ENCODE measurements at places on chromosomes 2 and 18. TPM values are rescaled to one million over a fixed set of nuclear protein-coding genes. Genes with fewer than 3 reads are reported as not detected.

GRCh38 chr2:235533198-235533597, 39.4 kb downstream of the AGAP1 start:
- DNase-seq, result no peak

DNA sequence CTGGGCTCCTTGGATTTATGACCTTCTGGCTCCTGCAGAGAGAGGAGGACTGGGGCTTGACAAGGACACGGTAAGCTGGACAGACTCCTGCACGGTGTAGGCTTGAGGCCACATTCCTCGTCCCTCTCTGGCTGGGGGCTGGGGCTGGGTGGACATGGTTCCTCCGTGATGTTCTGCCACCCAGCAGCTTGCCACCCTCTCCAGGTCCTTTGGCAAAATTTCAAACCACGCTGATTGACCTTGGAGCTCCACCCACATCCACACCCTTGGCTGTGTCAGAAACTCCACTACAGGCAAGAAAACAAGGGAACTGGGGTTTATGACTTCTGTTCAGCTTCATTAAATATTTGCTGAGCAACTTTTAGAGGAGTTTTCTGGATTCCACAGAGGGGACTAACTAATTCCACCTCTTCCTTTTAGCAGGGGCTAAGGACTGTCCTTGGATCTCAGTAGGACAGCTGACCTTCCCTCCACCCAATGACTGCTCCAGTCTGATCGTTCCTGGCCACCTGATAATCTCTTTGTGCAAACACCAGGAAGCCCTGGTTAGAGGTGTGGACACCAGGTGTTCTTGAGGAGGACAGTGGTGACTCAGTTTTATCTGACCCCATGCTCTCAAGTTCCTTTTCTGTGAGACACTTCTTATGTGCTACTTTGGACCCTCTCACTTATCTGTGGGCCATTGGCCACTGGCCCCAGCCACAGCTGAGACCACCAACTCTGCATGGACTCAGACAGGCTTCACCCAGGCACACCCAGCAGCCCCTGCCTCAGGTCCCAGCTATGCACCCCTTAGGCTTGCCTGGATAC, 29.3 kb downstream of the GPR55 start:
- DNase-seq, result peak; percentile 37

DNA sequence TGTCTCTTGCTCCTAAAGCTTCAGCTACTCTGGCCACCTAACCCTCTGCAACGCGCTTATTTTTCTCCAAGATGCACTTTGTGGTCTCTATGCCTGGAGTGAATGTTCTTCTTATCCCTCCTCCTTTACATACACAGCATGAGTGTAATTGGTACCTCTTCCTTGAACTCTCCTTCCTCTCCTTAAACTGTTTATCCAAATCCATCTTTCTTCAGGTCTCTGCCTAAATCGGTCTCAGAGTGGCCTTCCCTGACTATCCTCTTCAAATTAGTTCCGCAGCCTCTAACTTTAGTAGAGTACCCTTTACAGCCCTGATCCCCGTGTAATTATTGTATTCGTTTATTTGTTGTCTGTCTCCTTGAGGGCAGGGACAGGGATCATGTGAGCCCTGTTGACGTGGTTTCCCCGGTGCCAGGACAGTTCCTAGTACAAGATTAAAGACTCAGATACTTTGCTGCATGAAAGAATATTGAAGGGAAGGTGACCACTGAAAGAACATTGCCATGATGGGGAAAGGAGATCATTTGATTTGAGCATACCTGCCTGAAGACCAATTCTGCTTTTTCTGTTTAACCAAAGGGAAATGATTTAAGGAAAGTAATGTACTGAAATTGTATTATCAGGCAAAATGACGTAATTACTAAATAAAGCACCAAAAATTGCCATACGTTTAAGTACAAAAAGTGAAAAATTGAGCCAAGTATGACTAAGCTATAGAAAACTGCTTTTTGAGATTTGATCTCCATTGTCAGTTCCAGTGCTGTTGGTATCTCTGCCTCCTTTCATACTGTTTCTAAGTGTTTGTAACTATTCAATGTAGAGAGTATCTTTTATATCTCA, 1.2 kb downstream of the CNOT9 start:
- DNase-seq, result peak; percentile 37

Gene CEP192
- 5.5 TPM for polyA plus RNA-seq

DNA sequence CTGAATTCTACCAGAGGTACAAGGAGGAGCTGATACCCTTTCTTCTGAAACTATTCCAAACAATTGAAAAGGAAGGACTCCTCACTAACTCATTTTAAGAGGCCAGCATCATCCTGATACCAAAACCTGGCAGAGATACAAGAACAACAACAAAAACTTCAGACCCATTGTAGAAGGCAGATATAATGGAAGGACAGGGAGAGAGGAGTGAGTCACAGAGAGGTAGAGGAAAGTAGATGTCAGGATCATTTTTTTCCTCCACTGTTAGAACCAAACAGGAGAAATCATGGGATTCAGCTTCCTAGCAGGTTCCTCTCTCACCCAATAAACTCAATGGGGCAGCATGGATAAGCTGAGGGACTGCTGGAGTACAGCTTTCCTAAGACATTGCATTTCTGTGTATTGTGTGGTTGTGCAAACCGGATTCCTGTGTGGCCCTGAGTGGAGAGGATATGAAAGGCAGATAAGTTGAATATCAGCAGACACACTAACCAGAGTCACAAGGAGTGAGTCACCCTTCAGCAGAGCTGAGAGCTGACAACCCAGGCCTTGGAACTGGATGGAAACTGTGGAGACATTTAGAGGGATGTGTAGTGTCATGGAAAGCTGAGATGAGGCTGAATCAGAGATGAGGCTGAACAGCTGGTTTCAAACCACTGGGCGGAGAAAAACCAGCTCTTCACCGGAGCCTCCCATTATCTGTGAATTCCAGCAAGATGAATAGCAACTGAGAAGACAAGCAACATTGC, 60.9 kb upstream of the MMADHC start:
- DNase-seq, result peak; percentile 18

- no peak for DNase-seq
These were observed 461 bp downstream of the PRADC1 start for GRCh38 chr2:73232403-73233153.

DNA sequence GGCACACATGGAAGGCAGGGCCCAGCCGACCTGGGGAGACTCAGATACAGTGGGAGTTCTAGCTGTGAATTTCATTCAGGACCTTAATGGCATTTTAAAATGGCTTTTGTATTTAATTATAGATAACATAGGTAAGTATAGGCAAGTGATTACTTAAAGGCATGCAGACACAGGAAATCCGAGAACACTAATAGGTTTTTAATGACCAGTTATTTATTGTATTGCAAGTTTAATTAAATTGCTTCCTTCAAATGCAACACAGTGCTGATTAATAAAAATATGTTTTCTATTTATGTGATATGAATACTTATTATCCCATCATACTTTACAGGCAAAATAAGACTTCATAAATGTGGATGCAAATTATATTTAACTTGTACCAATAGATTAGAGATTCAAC, 19.7 kb upstream of the SH3RF3 start:
- no peak for DNase-seq

DNA sequence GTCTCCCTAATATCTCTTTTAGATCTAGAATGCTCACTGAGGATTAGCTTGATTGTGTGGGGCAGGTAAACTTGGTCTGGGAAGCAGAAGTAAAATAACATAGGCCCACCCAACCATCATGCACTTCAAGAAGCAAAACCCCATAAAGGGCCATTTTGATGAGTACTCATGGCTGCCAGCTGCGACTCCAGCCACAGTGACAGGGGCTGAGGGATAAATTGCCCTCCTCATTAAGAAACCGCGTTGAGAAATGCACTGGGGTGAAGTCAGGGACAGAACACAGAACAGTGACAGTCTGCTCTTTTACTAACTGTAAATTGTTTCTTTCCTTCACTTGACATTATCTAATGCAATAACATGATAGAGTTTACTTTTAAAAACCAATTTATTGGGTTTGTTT, 60.2 kb downstream of the RND3 start:
- no peak for DNase-seq

Gene KLHL14
- 0.08 TPM for polyA plus RNA-seq

DNA sequence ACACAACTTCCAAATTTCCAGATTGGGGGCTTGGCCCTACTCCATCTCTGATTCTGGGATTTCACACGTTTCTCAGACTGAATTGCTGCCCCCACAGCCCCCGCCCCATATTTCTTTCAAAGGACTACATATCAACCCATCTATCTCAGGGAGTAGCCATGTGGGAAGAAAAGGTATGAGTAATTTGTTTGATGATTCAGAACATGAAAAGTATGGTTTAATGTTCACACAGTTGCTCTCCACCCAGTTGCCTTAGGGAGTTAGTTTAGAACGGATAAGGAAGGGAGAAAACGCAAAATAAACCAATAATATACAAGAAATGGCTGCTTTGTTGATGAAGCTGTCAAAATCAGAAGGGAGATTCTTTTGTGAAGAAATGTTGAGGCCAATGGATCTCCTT, 145.1 kb downstream of the PIEZO2 start:
- no peak for DNase-seq

Gene MFSD2B
- not detected for polyA plus RNA-seq

Gene LRATD1
- 0.46 TPM for polyA plus RNA-seq

- DNase-seq, result peak; percentile 70
These were observed 169.1 kb upstream of the KLF7 start for GRCh38 chr2:207334624-207335371.

DNA sequence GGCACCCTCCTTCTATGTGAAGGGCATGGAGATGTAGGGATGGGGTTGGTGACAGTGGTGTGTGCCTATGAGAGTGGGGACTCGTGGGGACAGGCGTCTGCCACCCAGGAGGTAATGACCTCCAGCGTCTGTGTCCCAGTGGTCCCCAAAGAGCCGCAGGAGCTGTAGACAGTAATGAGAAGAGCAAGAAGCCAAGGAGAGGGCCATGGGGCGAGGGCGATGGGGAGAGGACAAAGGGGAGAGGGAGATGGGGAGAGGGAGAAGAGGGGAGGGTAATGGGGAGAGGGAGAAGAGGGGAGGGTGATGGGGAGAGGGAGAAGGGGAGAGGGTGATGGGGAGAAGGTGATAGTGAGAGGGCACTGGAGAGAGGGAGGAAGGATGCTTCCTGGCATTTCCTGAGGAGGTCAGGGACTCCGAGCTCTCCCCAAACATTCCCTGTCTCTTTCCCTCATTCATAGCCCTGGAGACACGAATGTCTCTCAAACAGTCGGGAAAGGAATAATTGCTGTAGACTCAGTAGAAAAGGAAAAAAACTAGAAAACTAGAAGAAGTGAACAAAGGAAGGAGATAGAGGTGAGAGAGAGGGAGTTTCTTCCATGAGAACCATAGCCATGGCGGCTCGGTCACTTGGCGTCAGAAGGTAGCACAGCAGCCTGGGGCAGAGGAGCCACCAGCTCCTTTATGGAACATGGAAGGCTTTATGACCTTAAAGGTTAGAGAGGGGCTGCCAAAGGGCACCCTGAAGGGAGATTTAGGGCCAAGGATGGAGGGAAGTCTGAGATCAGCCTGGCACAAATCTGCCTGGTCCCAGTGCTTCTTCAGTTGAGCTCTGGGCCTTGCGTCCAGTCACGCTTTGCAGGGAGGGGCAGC, 39.5 kb downstream of the PSD4 start:
- no peak for DNase-seq

DNA sequence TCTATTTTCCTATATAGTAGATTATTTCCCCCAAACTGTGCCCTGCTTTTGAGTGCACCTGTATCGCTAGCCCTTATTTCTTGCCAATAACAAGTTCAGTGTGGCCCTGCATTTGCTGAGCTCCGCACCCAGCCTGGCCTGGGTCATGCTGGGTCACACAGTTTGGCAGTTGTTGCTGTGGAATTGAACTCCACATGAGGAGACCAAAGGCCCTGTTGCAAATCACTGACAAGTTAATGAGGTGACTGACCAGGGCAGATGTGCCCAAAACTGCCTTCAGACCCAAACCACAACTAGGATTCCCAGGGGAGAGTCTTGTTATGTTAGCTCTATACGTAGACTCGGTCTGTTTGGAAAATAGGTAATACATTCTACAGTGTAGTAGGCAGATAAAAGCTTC, 31.0 kb downstream of the COL4A4 start:
- DNase-seq, result no peak

GRCh38 chr2:214220251-214220650, 190.6 kb upstream of the VWC2L start:
- no peak for DNase-seq

DNA sequence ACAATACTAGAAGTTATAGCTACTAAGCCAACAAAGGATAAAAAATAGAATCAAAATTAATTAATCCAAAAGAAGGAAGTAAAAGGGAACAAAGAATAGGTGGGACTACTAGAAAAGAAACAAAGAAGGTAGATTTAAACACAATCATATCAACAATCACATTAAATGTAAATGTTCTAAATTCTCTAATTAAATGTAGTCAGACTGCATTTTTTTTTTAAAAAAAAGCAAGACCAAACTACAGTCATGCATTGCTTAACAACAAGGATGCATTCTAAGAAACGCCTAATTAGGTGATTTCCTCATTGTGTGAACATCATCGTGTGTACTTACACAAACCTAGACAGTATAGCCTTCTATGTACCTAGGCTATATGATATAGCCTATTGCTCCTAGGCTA, 59.7 kb upstream of the ADAM23 start:
- no peak for DNase-seq

GRCh38 chr2:65846989-65847678, 414.7 kb upstream of the SPRED2 start:
- DNase-seq, result no peak

Gene SERPINB13
- polyA plus RNA-seq, result not detected

GRCh38 chr2:118698564-118698963, 148.9 kb downstream of the EN1 start:
- DNase-seq, result no peak

GRCh38 chr2:159968279-159968900, 94.0 kb downstream of the PLA2R1 start:
- peak; percentile 30 for DNase-seq

GRCh38 chr2:216777637-216778273, 82.1 kb downstream of the TNP1 start:
- no peak for DNase-seq

DNA sequence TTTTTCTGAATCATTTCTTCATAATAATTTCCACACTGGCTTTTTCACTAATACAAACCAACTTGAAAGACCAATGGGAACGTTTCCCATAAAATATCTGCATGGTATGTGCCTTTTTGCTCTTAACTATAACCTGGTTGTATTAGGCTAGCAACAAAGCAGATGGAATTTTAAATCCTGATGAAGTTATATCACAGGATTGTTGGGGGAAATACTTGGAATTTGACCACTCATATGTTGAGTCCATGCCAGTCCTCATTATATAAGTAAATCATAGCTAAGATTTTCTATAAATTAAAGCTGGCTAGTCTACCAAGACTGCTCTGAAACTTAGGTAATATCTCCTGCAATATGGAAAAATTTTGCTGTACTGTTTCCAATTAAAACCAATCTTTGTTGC, 99.5 kb downstream of the TANC1 start:
- DNase-seq, result no peak

DNA sequence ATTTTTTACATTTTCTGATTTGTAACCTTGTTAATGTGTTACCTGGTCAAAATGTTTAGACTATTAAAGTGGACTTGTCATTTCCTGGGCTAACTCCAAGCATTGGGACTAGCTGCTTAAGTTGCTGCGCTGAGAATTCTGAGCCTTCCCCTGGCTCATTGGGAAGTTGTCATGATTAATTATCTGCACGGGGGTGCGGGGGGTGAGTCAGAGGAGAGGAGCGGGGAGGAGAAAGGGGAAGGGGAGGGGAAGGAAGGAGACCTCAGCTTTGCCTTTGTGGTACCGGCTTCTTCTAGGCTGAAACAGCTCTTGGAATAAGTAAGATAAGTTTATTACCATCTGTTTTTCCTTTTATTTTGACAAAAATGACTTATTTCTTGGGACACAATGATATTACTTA, 52.9 kb upstream of the APCDD1 start:
- DNase-seq, result no peak

- DNase-seq, result peak; percentile 35
These were observed 1.2 kb downstream of the BMPR2 start for GRCh38 chr2:202377207-202377761.

Data from heart left ventricle (tissue), 16 donors.